ENCODE measurements at places on chromosomes 7 and 10.

- no peak for DNase-seq
Measured at GRCh38 chr10:28793482-28793881, 116.2 kb downstream of the BAMBI start.

GRCh38 chr7:92725161-92725925 is 111.0 kb downstream of the CDK6 start:
- DNase-seq: no peak

DNA sequence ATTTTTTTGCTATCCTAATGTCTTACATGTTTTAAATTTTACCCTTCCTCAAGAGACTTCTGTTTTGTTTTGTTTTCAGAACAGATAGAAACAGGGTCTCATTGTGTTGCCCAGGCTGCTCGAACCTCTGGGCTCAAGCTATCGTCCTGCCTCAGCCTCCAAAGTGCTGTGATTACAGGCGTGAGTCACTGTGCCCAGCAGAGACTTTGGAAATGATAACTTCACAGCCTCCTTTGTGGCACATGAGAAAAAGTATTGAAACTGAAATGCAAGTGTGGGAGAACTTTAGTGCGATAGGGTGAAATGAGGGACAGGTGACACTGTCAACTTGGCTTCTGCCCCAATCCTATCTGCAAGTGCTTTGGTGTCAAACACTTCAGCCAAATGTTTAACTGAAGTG is 21.6 kb downstream of the IRF5 start:
- DNase-seq: no peak

- no peak for DNase-seq
Measured at GRCh38 chr7:95545673-95546072, 50.6 kb downstream of the PDK4 start.

DNA sequence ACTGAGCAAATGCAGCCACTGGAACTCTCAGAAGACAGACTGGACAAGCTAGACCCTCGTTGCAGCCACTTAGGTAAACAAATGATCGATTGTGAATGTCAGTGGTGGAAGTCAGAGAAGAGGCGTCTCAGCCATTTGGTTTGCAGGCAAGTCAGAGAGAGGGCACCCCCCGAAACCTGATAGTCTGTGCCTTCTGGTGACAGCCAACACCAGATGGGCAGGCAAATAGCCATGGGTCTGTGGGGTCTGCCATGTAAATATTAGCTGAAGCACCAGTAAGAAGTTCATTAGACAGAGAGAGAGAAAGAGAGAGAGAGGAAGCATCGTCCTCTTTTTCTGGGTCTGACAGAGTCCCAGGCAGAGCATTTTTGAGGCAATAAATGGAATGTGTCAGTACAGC is 5.4 kb downstream of the PPP1R17 start:
- no peak for DNase-seq

- no peak for DNase-seq
Measured at GRCh38 chr10:71966046-71967004, 2.1 kb downstream of the CHST3 start.

- DNase-seq: no peak
Measured at GRCh38 chr7:156766666-156767065, 126.1 kb downstream of the RNF32 start.

GRCh38 chr10:75502389-75502788 is 71.0 kb downstream of the LRMDA start:
- DNase-seq: no peak

DNA sequence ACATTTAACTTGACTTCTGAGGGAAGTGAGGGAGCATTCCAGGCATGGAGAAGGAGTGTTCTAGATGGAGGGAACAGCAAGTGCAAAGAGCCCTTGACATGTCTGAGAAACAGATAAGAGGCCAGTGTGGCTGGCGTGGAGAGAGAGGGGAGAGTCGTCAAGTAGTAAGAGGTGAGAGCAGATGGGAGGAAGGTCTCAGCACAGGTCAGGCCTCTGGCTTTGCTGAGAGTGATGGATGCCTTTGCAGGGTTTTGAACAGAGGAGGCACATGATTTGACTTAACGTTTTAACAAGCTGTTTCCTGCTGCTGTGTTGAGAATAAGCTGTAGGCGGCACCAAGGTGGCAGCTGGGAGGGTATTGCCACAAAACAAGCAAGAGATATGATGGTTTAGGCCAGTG is 97.2 kb downstream of the KAT6B start:
- DNase-seq: no peak

- DNase-seq: no peak
Measured at GRCh38 chr7:109179601-109180000, 609.9 kb downstream of the DNAJB9 start.

- DNase-seq: no peak
Measured at GRCh38 chr10:80415734-80416478, 7.6 kb downstream of the PRXL2A start.

- no peak for DNase-seq
Measured at GRCh38 chr10:118471863-118472262, 123.6 kb downstream of the PRLHR start.

GRCh38 chr10:59688921-59689351 is 20.7 kb downstream of the SLC16A9 start:
- no peak for DNase-seq

DNA sequence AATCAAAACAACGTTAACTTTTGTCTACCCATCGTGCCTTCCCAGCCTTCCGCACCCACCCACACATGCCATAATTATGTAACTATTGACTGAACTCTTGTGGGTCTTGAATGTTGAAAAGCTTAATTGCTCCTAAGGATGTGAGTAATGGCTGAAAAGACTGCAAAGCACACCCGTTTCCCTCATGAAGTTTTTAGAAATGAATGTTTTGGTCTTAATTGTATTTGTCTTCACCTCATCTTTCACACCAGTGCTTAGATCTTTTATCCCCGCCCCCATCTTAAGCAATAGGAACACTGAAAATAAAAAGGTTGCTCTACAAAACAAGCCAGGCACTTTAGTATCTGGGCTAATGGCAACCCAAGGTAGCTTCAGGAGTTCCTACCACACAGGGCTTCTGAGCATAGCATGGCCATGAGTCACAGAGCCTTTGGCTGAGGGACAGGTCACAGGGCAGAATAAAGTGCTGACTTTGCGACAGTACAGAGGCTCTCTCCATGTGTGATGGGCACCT is 690.5 kb downstream of the PARD3 start:
- DNase-seq: no peak

GRCh38 chr10:71796749-71797405 is 23.6 kb upstream of the VSIR start:
- no peak for DNase-seq

DNA sequence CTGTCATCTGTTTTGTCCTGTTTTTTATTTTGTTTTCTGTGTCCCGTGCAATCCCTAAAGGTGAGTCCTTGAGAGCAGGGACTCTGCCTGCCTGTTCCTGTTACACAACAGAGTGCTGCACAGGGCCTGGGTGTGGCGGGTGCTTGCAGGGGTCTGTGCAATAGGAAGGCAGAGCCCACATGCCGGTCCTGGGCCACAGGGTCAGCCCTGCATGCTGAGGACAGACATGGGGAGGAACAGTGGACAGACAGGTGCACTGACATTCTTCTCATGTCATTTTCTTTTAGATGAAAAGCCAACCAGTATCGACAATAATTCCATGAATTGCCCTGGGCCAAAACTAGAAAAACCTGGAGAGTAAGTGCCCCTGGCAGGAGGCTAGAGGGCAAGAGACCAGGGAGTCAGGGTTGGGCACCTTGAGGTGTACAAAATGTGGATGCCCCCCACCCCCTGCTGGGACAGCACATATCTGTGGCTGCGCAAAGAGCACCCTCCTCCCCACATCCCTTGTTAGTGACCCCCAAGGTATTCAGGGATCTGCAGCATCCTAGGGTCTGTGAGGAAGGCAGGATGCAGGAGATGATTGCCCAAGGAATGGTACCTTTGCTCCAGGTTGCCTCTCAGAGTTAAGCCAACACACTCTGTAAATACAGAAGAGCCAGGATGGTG is 19.9 kb downstream of the ANTXRL start:
- DNase-seq: no peak

Data from endothelial cell (in vitro differentiated cells).